ENCODE measurements at places on chromosomes 13 and 19.

DNA sequence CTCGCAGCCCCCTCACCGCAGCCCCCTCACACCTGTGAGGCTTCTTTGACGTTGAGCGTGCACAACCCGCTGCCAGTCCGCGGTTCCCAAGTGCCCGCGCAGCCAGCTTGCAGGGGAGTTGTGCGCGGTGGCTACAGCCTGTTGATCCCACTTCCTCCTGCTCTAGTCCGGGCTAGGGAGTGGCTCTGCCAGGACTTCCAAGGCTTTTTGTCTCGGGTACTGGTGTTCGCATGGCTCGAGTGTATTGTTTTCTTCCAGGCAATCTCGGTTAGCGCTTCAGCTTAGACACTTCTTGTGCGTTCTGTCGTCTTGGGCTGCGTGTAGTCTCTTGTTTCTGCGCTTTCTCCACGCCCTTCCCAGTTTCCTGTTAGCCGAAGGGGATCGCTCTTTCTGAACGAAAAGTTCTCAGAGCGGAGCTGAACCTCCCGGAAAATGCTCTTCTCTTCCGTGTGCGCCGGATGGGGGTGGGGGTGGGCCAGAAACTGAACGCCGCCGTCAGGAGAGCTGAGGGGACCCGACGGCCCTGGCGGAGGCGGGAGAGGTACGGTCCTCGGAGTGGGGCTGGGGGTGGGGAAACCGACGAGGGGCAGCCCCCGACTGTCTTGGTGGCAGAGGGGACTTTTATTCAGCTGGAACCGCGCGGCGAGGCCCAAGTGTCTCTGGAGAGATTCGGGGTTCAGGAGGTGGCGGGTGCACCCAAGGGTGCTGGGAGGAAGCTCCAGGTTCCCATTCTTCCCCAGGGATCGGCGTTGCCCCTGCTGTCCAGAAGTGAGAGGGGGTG lies 697 bp upstream of the DGKH start:
- DNase-seq, result no peak

DNA sequence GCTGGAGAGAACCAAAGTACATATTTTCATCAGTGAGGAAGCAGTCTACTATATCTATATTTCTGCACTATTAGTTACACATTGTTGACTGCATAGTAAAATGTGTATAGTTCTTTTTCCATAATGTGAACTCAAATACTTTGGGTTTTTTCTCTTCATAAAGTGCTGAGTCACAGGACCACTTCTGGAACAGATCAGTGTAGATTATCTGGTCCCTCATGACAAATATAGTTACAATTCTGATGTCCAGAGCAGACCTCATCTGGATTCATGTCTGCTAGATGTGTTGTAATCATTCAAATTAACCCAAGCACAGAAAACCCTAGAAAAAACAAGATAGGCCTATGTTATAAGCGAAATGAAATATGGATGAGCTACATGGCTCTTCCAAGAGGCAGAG lies 171.4 kb downstream of the SUCLA2 start:
- no peak for DNase-seq

- no peak for DNase-seq
Measured at GRCh38 chr13:79448413-79448812, 32.5 kb upstream of the NDFIP2 start.

- peak; percentile 74 for DNase-seq
Measured at GRCh38 chr13:47484548-47484947, 516.5 kb downstream of the SUCLA2 start.

DNA sequence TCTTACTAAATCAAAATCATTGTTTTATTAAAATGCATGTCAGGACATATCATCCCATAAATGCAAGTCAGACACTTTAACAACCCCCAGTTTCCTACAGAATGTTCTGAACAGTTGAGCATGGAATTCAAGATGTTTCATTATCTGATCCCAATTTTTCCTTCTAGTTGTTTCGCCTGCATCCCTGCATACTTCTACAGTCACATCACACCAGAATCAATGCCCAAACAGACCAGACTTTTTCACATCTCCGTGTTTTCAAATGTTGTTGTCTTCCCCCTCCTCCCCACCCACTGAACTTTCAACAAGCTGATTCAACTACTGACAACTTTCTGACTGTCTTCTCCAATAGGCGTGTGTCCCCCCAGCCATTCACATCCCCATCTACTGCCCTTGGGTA lies 48.6 kb downstream of the LHFPL6 start:
- no peak for DNase-seq

DNA sequence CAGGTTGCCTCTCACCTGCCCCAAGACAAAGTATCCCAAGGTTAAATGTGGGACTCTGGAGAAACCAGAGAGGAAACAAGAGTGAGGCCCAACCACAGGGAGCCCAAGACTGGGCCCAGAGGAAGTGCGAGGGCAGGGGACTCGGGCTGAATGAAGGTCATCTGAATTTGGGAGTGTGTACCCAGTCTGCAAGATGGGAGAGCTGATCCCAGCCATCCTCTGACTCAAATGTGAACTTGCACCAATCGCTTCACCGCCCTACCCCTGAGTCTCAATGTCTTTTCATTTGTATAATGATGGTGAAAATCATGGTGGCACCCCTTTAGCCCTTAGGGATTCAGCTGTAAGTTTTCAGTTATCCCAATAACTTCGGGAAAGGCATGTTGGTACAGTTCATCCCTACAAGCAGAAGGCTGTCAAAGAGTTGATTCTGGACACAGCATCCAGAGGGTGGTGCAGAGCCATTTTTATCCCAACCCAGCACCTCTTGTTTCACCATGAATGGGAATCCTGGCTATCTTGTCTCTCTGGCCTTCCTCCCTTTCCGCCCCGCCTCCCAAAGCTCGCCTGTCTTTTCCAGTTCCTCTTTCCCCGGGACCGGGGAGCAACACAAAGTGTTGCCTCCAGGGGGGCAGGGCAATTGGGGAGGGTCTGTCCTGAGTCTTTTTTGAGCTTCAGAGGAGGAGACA lies 123.4 kb downstream of the NUFIP1 start:
- DNase-seq, result no peak

DNA sequence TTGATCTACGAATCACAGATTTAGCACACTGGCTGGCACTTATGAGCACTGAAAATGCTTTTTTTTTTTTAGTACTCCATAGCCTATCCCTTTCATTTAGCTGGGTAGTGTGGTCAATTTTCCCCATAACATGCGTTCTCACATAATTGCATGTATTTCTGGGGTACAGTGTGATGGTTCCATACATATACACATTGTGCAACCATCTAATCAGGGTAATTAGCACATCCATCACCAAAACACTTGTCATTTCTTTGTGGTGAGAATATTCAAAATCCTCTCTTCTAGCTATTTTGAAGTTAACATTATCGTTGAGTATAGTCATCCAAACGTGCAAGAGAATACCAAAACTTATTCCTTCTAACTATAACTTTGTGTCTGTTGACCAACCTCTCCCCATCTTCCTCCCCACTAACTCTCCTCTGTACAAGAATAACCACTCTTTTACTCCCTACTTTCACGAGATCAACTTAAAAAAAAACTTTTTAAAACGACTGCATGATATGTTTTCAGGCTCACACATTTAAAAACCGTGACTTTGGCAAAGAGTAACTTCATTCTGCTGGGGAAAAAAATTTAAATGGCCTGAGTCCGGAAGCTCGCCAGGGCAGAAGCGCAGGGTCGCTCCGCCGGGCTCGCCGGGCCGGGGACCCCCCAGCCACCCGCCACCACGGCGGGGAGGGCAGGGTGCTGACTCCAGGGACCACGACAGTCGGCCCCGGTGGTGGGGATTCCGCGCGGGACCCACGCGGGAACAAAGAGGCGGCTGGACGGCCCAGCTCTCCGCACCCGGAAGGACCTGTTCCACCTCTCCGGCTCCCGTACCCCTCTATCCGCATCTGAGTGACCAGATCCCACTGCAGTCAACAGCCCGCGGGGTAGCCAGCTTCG lies 868 bp upstream of the UBAC2 start:
- DNase-seq, result no peak

- no peak for DNase-seq
Measured at GRCh38 chr13:29935309-29935981, 85.0 kb upstream of the UBL3 start.

DNA sequence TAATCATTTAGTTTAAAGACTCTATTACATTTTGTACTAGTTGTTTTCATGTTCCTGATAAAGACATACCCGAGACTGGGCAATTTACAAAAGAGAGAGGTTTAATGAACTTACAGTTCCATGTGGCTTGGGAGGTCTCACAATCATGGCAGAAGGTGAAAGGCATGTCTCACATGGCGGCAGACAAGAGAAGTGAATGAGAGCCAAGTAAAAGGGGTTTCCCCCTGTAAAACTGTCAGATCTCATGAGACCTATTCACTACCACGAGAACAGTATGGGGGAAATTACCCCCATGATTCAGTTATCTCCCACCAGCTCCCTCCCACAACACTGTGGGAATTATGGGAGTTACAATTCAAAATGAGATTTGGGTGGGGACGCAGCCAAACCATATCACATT lies 129.2 kb downstream of the PAN3 start:
- DNase-seq, result no peak

DNA sequence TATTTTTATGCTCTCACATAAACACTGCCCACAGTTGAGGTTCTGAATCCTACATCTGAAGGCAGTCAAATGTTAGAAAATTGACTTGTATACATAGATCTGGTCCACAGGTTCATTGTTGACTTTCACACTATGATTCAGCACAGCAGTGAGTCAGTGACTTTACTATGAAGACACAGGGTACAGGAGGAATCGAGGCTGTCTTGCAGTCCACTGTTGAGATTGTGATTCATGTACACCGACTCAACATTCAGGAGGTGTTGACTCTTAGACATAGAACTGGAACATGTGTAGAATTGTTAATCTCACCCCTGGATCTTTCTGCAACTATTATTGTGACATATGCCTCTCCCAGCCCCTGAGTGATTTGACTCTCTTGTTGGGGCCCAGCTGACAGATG lies 74.3 kb upstream of the ZNF43 start:
- no peak for DNase-seq

GRCh38 chr13:55999709-56000108 lies 1141.0 kb upstream of the PRR20A start:
- DNase-seq, result no peak

DNA sequence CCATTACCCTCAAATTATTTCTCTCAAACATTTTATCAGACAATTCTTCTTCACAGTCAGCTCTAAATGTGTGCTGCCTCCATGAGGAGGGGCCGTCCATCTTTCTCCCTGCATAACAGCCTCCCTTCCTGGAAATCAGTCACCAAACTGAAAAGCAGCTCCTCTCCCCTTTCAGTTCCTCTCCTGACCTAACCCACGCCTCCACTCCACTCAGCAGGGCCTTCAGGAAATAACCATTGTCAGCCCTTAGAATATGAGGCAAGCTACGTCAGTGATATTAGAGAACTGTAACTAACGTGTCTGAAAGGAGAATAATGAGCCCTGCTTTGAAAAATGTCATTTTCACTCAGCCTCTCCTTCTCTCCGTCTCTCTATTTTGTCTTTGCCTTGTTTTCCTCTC lies 116.2 kb downstream of the OLFM4 start:
- DNase-seq, result no peak

GRCh38 chr13:113457510-113457909 lies 4.2 kb upstream of the ADPRHL1 start:
- DNase-seq, result no peak

DNA sequence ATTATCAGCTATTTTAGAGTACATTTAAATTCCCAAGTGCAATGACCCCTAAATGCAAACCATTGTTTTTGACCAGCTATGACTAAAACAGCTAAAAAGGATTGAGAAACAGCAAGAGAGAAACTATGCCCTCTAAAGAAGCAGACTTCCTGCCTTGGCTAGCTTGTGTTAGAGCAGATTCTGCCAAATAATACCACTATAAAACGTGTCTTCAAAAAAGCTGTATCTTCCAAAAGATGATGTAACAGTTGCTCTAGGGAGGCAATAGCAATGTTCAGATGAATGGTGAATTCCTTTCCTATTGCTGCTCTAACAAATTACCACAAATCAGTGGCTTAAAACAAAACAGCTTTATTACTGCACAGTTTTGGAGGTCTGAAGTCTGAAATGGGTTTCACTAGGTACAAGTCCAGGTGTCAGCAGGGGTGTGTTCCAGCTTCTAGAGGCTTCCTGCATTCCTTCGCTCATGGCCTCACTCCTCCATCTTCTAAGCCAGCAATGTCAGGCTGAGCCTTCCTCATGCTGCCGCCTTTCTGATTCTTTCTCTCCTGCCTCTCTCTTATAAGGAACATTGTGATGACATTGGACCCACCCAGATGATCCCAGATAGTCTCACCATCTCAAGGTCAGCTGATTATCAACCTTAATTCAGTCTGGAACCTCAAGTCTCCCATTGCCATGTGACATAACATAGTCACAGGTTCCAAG lies 84.5 kb downstream of the LRRC63 start:
- peak; percentile 82 for DNase-seq

DNA sequence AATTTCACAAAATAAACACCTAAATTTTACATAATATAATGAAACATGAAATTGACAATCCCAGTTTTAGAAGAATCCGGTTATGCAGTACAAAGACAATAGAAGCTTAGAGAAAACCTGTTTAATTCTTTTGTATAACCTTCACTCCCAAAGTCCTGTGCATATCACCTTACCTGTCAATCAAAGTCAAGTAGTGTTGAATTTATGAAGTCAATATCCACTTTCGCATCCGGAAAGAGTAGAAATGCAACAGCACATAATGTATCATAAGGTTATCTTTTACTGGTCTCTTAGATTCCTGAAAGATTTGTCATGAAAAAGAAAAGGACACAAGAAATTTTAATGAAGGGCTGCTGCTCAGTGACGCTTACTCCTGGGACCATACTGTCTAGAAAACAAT lies 1112.6 kb downstream of the PCDH9 start:
- no peak for DNase-seq

DNA sequence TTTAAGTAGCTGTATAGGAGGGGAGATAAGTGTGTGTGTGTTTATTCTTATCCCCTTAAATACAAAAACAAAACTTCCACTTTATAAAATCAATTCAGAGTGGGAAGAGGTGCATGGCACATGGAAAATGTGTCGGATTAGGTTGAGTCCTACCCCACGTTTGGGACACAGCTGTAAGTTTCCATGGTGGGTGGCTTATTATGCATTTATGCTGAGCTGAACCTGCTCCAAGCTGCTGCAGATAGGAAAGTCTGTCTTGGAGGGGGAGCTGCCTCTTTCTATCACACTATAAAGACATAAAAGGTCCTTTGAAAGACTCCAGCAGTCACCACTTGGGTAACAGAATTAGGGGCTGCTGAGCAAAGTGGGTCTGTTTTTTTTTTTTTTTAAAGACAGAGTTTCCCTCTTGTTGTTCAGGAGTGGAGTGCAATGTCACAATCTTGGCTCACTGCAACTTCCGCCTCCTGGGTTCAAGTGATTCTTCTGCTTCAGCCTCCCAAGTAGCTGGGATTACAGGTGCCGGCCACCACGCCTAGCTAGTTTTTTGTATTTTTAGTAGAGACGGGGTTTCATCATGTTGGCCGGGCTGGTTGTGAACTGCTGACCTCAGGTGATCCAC lies 15.2 kb downstream of the ACTN4 start:
- DNase-seq, result no peak

- DNase-seq, result no peak
Measured at GRCh38 chr19:39969681-39970424, 1.1 kb upstream of the PSMC4 start.

All from non-pigmented ciliary epithelial cell (primary cell).